Nucleus accumbens (tissue), 56 donors: ENCODE measurements at places on chromosomes 13 and 19.

- DNase-seq, result no peak
Observed at GRCh38 chr13:33015241-33015668, 968 bp upstream of the KL start.

- DNase-seq, result no peak
Observed at GRCh38 chr19:16673231-16673630, 12.3 kb downstream of the TMEM38A start.

DNA sequence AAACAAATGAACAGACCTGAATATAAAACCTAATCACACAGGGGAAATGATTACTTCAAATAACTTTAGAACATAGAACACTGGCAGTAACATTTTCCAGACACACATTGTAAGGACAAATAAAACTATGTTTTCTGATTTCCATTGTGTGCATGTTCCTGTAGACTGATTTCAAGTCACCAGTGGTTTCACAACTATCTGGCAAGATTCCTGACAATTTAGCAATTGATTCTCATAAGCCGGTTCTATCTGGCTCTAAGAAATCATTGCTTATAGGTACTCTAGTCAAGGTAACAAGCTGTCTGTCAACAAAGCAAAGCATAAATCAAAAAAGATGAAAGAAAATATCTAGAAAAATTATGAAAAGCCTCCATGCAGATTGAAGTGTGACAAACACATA is 19.6 kb upstream of the PCCA start:
- no peak for DNase-seq

- no peak for DNase-seq
Observed at GRCh38 chr19:1457031-1457739, 7.3 kb downstream of the APC2 start.

DNA sequence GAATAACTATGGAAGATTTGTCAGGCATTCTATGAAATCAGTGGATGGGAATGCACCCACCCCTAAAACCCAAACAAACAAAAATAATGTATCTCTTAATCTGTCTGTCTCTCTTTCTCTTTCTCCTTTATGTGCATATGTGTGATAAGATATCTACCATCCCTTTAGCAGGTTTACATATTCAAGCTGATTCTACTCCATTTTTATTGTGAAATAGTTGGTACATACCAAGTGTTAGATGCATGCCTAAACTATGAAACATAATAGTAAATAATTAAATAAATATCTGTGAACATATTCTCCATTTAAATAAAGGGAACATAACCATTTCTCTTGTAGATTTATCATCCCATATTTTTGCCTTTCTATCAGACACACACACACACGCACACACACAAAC is 121.8 kb upstream of the PCDH9 start:
- DNase-seq, result no peak

- DNase-seq, result no peak
Observed at GRCh38 chr13:49869519-49869918, 66.6 kb downstream of the SPRYD7 start.

GRCh38 chr13:68846663-68847062 is 1261.0 kb upstream of the ATXN8OS start:
- no peak for DNase-seq

GRCh38 chr19:48558018-48558684 is 6.2 kb downstream of the SULT2B1 start:
- no peak for DNase-seq

DNA sequence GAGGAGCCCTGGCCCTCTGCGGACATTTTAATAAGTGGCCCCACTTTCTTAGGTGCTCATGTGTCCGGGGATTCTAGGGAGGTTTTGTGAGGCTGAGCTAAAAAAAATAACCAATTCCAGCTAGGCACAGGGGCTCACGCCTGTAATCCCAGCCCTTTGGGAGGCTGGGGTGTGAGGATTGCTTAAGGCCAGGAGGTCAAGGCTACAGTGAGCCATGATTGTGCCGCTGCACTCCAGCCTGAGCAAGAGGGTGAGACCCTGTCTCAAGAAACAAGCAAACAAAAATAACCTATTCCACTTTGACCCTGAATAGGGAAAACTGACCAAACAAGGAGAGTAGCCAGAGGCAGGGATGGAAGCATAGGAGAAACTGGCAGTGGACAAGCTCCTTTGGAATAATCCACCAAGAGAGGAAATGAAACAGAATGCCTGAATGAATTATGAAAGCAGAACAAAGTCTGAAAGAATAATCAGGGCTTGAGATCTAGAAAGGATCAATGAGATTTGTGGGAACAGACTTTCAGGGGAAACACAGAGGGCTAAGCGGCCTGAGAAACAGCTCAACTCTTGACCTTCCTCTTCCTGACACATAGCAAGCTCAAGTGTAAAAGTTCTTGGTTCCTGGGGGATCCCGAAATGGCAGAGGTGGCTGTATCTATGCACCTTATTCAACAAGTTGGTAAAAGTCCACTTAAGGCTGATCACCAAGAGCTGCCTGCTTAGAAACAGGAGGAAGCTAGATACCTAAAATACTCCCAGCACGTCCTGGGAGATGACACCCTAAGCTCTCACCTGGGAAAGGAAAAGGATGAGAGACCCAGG is 30.1 kb upstream of the FFAR2 start:
- DNase-seq, result no peak

- DNase-seq, result no peak
Observed at GRCh38 chr13:50119591-50119990, 104.3 kb downstream of the KCNRG start.

DNA sequence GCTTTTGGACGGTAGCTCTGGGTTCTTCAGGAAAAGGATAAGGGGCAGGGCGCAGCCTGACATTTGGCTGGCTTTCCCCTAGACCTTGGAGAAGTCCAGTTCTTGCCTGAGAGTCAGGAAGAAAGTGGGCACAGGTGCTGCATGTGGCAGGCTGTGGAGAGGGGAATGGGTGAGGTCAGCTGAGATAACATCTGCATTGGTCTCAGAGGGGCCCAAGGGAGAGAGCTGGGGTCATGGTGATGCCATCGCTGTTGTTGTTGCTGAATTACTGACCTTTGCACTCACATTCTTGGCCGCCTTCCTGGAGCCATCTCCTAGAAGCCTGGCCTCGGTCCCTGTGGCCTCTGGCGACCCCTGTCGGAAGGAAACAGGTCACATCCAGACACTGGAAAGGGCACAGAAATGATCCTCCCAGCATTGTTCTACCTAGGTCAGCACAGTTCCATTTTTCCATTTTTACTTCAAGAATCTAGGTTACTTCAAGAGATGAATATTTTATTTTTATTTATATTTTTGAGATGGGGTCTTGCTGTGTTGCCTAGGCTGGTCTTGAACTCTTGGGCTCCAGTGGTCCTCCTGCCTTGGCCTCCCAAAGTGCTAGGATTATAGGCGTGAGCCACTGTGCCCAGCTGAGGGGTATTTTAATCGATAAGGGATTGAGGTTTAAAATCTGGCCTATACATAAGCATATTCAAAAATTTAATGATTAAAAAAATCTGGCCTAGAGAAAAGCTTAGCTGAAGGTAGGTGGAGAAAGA is 6.5 kb upstream of the LIPE start:
- peak; percentile 30 for DNase-seq

- DNase-seq, result no peak
Observed at GRCh38 chr19:30552593-30552992, 180.4 kb downstream of the ZNF536 start.

DNA sequence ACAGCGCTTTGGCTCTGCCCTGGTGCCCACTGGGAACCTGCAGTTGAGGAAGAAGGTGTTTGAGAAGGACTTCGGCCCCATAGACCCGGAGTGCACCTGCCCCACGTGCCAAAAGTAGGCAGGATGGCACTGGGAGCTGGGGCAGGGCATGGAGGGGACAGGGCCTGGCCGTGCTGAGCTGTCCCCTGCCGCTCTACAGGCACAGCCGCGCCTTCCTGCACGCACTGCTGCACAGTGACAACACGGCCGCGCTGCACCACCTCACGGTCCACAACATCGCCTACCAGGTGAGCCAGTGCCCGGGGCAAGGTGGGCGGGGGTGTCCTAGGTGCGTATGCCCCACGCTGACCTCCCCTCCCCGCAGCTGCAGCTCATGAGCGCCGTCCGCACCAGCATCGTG is 5.1 kb upstream of the DNM2 start:
- no peak for DNase-seq
